ENCODE measurements at places on chromosomes 1 and 21. TPM values are rescaled to one million over a fixed set of nuclear protein-coding genes. Genes with fewer than 3 reads are reported as not detected.
A peak's percentile ranks its signal among the peaks of the same experiment; 100 is the strongest.

DNA sequence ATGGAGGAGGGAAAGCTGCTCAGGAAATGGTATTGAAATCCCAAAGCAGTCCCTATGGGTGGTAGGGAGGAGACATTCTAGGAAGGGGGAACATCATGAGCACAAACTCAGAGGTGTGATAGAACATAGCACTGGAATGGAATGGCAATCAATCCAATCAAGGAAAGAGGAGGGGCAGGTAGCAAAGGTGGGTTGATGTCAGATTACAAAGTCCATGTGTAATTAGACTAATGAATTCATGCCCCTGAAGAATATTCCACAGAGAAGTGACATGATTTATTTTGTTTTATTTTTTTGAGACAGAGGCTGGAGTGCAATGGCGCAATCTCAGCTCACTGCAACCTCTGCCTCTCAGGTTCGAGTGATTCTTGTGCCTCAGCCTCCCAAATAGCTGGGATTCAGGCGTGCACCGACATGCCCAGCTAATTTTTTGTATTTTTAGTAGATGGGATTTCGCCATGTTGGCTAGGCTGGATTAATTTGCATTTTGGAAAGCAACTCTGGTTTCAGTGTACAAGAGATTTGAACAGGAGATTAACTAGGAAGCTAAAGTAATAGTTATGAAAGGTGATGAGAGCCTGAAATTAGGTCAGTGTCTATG is 36.1 kb downstream of the DEGS1 start:
- H3K4me3 ChIP-seq: no peak overlapping the region
- no peaks in the 10 kb centered on the region for H3K36me3 ChIP-seq
- H3K4me1 ChIP-seq: peaks cover 2% of the 10 kb centered on the region
- H3K27me3 ChIP-seq: no peaks in the 10 kb centered on the region
- no peak for DNase-seq

- H3K4me3 ChIP-seq: no peak overlapping the region
- H3K27me3 ChIP-seq: no peaks in the 10 kb centered on the region
- H3K4me1 ChIP-seq: no peaks in the 10 kb centered on the region
- no peaks in the 10 kb centered on the region for H3K36me3 ChIP-seq
- H3K27ac ChIP-seq: no peak overlapping the region
These were observed 151.7 kb downstream of the ZC3H11B start for GRCh38 chr1:219460896-219461815.

GRCh38 chr1:219478811-219479210 is 134.1 kb downstream of the ZC3H11B start:
- H3K36me3 ChIP-seq: no peaks in the 10 kb centered on the region
- H3K4me3 ChIP-seq: no peak overlapping the region
- H3K27me3 ChIP-seq: no peaks in the 10 kb centered on the region
- H3K27ac ChIP-seq: no peak overlapping the region
- no peaks in the 10 kb centered on the region for H3K4me1 ChIP-seq
- no peak for DNase-seq

GRCh38 chr1:7508934-7509519 is 262.1 kb upstream of the VAMP3 start:
- no peak overlapping the region for H3K4me3 ChIP-seq
- no peak for DNase-seq
- no peak overlapping the region for H3K27ac ChIP-seq
- no peaks in the 10 kb centered on the region for H3K36me3 ChIP-seq

- H3K4me1 ChIP-seq: peaks cover 5% of the 10 kb centered on the region
- no peaks in the 10 kb centered on the region for H3K27me3 ChIP-seq
- no peak overlapping the region for H3K27ac ChIP-seq
- H3K4me3 ChIP-seq: no peak overlapping the region
- no peak for DNase-seq
These were observed 5.3 kb upstream of the PRRC2C start for GRCh38 chr1:171480035-171480434.

DNA sequence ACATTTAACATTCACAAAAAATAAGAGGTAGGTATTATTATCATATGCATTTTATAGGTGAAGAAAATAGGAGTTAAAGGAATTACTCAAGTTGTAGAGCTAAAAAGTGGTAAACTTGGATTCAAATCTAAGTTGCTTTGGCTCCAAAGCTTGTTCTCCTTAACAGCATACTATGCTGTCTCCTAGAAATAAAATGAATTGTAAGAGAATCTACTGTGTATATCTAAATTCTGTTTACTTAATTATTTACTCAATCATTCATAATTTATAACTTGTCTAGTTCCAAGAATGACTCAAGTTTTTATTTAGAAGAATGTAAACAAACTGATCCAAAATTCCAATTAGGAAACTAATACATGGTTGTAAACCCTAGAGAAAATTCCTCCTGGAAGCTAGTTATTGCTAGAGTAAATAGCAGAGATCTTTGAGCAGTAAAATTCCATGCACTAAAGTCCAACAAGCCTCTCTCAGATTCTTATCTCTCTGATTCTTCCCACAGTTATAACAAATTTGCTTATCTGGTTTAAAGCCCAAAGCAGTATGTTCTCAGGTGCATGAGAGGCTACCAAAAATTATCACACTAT is 132.5 kb upstream of the DPT start:
- no peaks in the 10 kb centered on the region for H3K27me3 ChIP-seq
- H3K27ac ChIP-seq: no peak overlapping the region
- no peak for DNase-seq
- no peaks in the 10 kb centered on the region for H3K36me3 ChIP-seq
- no peaks in the 10 kb centered on the region for H3K4me1 ChIP-seq

DNA sequence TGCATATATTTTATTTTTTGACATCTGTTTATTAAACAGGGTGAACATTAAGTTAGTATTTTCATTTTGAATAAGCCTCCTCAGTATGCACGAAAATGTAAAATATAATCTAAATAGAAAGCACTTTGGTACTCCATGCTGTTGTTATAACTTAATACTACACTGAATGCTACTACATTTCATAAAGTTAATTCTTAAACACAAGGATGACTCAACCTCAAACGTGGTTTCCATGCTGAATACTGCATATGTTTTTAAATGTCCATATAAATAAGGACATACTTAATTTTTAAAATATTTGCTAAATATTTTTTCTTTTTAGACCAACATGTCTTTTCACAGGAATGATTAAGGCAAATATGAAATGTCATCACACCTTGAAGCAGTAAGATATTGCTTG is 83.9 kb downstream of the USP24 start:
- H3K4me1 ChIP-seq: no peaks in the 10 kb centered on the region
- H3K4me3 ChIP-seq: no peak overlapping the region
- peaks cover 90% of the 10 kb centered on the region for H3K36me3 ChIP-seq

GRCh38 chr21:29302359-29302875 is 3.7 kb downstream of the BACH1 start:
- peak overlapping the region; percentile 74 for H3K4me3 ChIP-seq
- H3K27ac ChIP-seq: peak overlapping the region; percentile 30
- peaks cover 64% of the 10 kb centered on the region for H3K4me1 ChIP-seq
- peaks cover 17% of the 10 kb centered on the region for H3K36me3 ChIP-seq
- no peak for DNase-seq
- H3K27me3 ChIP-seq: no peaks in the 10 kb centered on the region

- H3K27me3 ChIP-seq: no peaks in the 10 kb centered on the region
- no peak for DNase-seq
- H3K36me3 ChIP-seq: no peaks in the 10 kb centered on the region
- no peak overlapping the region for H3K27ac ChIP-seq
- H3K4me3 ChIP-seq: no peak overlapping the region
These were observed 313.4 kb downstream of the SPATA17 start for GRCh38 chr1:217944550-217944949.

- peak overlapping the region; percentile 60 for H3K27ac ChIP-seq
- H3K4me3 ChIP-seq: peak overlapping the region; percentile 18
- H3K27me3 ChIP-seq: no peaks in the 10 kb centered on the region
- DNase-seq: peak; percentile 99
- peaks cover 44% of the 10 kb centered on the region for H3K4me1 ChIP-seq
- no peaks in the 10 kb centered on the region for H3K36me3 ChIP-seq
These were observed 68.8 kb upstream of the WDR26 start for GRCh38 chr1:224503161-224504118.

DNA sequence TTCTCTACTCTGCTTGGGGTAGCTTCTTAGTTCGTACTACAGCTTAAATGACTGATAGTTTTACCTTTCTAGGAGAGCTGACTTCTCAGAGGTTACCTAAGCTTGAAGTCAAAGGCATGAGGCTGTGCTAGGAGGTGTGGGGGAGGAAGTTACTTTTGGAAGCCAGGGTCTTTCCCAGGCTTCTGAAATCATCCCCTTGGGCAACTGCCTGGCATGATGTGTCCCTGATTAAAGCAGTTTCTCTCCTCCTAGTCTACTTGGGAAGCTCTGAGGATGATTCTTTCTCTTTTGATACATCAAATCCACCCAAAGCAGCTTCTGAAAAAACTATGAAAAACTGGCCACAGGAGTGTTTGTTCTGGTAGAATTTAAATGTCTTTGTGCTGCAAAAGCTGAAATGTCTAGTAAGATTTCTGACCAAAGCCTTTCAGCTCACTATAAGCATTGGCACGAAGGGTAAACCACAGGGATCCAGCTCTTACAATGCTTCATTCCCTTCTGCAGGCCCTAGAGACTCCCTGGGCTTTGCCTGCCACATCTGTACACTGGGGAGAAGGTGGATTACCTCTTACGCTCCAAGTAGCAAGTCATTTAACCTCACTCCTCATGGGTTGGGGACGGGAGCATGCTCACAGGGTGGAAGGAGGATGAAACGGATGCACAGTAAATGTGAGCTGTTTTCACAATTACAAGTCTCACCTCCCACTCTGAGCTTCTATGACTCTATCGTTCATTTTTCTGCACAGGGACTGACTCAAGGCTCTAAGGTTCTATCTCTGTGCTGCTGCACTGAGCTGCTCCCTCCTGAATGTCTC is 59.6 kb downstream of the RUNX1 start:
- H3K27ac ChIP-seq: no peak overlapping the region
- no peaks in the 10 kb centered on the region for H3K36me3 ChIP-seq
- H3K27me3 ChIP-seq: no peaks in the 10 kb centered on the region
- no peak for DNase-seq

DNA sequence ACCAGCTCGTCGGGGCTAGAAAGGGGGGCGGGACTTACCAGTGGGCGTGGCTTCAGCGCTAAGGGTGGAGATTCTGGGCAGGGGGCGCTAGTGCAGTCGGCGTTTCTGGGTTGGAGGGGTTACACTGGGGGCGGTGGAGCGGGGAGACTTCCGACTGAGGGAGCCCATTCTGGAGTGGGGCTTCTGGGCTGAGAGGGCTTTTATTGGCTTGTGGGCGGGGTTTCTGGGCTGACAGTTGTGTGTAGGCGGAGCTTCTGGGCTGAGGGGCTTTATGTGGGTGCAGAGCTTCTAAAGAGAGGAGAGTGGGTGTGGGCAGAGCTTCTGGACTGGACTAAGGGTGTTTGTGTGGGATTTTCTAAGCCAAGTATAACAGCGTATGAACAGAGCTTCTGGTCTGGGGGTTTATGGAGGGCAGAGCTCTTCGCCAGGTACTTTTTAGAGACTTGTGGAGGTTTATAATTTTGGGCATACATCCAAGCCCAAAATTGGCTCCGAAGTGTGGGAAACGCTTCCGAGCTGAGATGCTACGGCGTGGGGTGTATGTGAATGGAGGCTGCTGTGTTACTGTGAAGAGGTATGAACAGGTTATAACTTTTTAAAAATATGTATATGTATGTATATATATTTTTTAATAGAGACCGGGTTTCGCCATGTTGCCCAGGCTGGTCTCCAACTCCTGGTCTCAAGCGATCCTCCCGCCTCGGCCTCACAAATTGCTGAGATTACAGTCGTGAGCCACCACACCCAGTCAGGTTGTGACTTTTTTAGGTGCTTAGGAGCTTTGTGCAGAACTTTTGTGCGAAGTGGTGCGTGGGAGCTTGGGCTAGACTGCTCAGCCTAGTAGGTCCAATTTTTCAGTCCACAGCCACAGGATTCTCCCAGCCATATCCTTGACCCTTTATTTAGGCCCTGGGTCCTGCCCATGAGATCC is 825 bp downstream of the TMEM39B start:
- no peaks in the 10 kb centered on the region for H3K27me3 ChIP-seq
- DNase-seq: no peak
- peak overlapping the region; percentile 79 for H3K27ac ChIP-seq
- H3K36me3 ChIP-seq: peaks cover 33% of the 10 kb centered on the region

- no peaks in the 10 kb centered on the region for H3K4me1 ChIP-seq
- no peak for DNase-seq
- H3K36me3 ChIP-seq: no peaks in the 10 kb centered on the region
- no peaks in the 10 kb centered on the region for H3K27me3 ChIP-seq
These were observed 3.4 kb downstream of the CTSK start for GRCh38 chr1:150804671-150805070.

DNA sequence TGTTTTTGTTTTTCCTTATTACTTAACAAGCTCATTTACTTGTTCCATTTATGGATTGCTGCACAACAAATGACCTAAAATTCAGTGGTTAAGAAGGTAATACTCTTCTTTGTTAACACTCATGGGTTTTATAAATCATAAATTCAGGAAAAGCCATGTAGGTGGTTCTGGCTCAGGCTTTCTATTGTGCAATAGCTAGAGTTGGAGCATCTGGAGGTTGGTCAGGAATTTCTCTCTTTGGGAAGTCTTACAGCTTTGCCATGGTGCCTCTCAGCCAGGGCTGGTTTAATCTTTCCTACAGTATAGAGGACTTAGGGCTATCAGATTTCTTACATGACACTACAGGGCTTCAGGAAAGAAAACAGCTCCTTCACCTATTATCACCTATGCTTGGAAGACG is 1677.1 kb downstream of the KCNT2 start:
- no peak for DNase-seq
- H3K27ac ChIP-seq: no peak overlapping the region
- H3K4me1 ChIP-seq: no peaks in the 10 kb centered on the region
- no peaks in the 10 kb centered on the region for H3K27me3 ChIP-seq

GRCh38 chr1:152029144-152029928 is 7.5 kb downstream of the S100A11 start:
- H3K36me3 ChIP-seq: peaks cover 35% of the 10 kb centered on the region
- peaks cover 5% of the 10 kb centered on the region for H3K27me3 ChIP-seq
- H3K27ac ChIP-seq: no peak overlapping the region
- H3K4me3 ChIP-seq: no peak overlapping the region
- H3K4me1 ChIP-seq: no peaks in the 10 kb centered on the region

DNA sequence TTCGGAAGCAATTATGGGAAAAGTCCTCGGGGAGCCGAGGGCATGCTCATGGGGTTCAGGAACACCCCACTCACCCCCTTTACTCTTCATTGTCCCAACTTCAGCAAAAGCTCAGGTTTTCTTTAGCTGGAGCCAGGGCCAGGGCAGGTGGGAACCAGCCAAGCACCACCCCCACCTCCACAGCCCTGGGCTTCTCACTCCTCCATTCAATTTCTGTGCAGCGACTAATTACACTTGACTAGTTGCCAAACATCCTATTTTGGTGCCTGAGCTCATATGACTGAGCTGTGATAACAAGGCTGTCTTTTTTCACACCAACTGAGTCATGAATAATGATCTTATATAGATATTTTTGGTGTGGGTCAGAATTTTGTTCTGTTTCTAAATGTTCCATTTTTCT is 257.2 kb upstream of the AJAP1 start:
- no peaks in the 10 kb centered on the region for H3K27me3 ChIP-seq
- DNase-seq: no peak
- H3K36me3 ChIP-seq: no peaks in the 10 kb centered on the region

GRCh38 chr21:43869486-43870325 is 4.7 kb downstream of the AGPAT3 start:
- no peak overlapping the region for H3K4me3 ChIP-seq
- no peaks in the 10 kb centered on the region for H3K27me3 ChIP-seq
- no peak overlapping the region for H3K27ac ChIP-seq
- H3K4me1 ChIP-seq: peaks cover 22% of the 10 kb centered on the region

- H3K27ac ChIP-seq: no peak overlapping the region
- no peak overlapping the region for H3K4me3 ChIP-seq
- H3K27me3 ChIP-seq: peaks cover 12% of the 10 kb centered on the region
- H3K36me3 ChIP-seq: no peaks in the 10 kb centered on the region
- no peaks in the 10 kb centered on the region for H3K4me1 ChIP-seq
These were observed 449.0 kb downstream of the MATN1 start for GRCh38 chr1:30274173-30274970.

Gene SYTL1
- 6.0 TPM for total RNA-seq

Gene YRDC
- 57.2 TPM for total RNA-seq

Gene HTR6
- total RNA-seq: not detected

Gene C1orf94
- not detected for total RNA-seq

Gene AMY1B
- total RNA-seq: not detected

Gene SLC6A9
- total RNA-seq: 16.7 TPM

Gene TMEM125
- not detected for total RNA-seq

Gene NTNG1
- total RNA-seq: not detected
